ENCODE measurements at places on chromosomes 1 and 21.

- DNase-seq, result no peak
These were observed at the start of gene FTCD for GRCh38 chr21:46155514-46156377. Gene FTCD (minus strand): TSS chr21:46155579. CDS start chr21:46155523, 56 bp downstream.

- no peak for DNase-seq
These were observed 25.6 kb upstream of the ARHGEF16 start for GRCh38 chr1:3428899-3429298.

DNA sequence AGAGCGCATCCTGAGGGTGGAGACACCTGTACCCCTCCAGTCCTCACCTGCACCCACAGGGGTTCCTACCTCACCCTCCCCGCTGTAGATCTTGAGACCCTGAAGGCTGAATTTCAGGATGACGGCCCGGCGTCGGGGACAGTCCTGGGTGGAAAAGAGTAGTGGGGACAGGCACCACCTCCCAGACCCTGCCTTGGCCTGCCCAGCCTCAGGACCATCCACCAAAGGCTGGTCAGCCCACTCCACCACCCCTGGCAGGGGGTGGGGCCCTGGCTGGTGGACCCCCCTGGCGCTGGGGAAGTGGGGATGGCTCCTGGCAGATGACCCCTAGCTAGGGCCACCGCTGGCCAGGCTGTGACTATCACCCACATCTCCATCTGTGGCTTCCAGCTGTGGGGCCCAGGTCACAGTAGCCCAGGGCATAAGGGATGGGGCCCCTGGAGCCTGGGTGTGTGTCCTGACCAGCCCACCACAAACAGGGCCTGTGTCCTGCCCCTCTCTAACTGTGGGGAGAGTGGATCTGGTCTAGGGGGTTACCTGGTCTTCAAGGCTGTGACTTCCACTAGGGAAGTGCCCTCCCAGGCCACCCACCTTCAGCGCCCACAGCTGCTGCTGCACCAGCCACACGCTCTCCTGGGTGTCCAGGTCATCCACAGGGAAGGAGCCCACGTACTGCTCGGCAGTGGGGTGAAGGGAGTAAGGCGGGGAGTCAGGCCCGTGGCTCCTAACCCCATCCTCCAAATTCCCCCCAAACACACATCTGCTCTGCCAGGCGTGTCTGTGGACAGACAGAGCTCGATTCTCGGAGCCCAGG, 5.4 kb downstream of the SH2D5 start:
- DNase-seq, result no peak

DNA sequence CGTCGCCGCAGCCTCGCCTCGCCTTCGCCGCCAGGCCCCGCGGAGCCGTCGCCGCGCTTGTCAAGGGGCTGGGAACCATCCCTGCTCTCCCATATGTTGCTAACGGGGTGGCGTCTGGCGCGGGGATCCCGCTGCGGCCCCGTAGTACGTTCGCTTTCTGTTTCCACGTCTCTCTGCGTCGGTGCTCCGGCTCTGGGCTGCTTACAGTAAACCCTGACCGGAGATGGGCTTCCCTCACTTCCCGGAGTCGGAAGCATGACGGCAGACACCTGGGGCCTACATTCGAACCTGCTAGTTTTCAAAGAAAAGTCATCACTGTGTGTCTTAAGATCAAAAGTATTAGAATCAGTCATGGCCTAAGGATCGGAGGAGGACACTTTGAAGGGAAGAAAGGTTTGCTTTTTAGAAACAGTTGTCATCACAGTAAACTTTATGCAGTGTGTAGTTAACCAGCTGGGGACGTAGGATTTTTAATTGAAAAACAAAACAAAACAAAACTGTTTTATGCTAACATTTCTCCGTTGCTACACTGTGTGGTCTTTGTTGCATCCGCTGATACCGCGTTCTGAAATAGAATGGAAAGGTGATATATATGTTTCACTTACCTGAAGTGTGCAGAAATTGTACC, 69.0 kb downstream of the SLC35A3 start:
- peak; percentile 73 for DNase-seq

DNA sequence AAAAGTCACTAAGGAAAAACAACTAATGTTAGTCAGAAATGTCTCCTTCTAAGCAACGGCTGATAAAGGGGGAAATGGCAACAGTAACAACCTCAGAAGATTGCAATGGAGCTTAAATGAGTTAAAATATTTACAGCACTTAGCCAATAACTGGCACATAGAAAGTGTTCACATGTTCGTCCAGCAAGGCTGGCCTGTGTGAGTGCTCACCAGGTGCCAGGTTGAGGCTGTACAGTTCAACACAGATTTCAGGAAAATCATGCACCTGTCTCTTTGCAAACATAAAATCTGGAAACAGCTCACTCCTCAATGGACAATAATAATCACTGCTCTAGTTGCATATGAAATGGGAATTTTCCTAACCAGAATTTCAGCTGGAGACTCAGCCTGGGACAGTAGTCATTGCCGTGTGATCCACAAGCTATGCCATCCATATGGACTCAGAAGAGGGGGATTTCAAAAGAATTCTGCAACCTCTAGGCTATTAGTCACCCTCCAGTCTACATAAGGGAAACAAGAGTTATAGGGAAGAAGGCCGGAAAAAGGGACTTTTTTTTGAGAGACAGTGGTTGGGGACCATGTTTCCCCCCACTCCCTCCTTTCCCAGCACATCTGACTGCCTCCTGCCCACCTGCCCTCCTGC, 68.6 kb downstream of the SYDE2 start:
- no peak for DNase-seq

DNA sequence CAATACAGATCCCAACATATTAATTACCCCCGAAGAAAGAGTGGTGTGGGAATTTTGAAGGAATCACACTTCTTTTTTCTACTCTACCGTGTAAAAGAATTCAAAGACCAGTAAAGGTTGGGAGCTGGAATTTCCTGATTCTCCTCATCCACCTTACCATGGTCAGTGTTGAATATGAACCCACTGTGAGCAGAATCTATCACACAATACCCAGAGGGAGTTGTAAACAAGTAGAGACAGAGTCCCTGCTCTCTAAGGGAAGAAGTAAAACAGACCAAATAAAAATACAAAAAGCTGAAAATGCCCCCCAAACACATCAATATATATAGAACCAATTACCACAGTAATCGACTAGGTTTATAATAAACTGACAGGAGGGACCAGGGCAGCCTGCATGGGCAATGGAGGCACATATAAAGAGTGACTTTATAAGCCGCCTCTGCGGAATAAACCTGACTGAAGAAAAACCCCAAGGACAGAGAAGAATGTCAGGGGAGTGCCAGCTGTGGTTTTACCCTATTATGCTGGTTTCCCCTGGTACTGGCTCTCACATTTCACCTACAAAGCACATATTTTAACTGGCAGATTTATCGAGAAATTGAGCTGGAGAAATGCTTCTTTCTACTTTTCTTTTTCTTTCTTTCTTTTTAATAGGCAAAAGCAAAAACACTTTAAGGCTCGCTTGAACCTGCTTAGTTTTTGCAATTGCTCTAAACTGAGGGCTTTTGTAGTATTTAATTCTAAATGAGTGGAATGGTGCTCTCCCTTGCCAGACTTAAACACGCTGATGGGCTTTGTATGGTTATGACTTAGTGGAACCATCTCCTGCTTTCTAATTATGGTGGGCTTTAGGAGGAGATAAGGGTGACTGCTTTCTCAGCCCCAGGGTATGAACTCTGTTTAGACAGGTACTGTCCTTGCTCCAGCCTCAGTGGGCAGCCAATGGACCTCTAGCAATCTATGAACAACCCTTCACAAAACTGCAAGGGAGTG, 244.8 kb downstream of the ASTN1 start:
- no peak for DNase-seq

DNA sequence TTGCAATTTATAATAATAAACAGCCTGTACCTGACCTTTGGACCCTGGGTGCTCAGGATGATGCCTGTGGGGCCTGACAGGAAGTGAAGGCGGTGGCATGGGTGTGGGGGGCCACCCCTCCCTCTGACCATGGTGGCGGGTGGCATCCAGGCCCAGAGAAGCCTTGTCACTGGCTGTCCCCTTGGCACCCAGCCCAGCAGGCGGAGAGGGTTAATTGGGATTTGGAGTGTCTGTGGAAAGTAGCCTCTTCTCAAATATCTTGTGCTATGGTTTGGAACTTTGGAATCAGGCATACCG, 20.5 kb downstream of the SOX13 start:
- DNase-seq, result no peak

GRCh38 chr1:7690496-7691182, 80.5 kb upstream of the VAMP3 start:
- no peak for DNase-seq

DNA sequence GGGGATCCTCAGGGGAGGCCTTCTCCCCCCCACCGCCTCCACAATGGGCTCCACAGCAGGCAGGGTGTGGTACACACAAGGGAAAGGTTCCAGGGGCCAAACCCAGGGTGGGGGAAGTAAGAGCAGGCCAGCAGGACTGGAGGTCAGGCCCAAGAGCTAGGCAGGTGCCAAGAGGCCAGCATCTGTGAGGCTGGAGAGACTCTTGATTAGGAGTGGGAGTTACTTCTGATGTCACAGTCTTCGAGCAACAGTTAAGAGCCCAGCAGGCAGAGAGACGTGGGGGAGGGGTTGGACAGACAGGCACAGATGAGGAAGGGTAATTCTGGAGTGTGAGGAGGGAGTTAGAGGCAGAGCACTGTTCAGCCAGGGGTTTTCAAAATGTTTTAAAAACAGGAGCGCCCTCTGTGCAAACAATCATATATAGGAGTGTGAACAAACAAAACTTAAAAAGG, 55.8 kb downstream of the SLC9A1 start:
- no peak for DNase-seq

GRCh38 chr1:28115267-28115666, 26.9 kb upstream of the EYA3 start:
- DNase-seq, result no peak

DNA sequence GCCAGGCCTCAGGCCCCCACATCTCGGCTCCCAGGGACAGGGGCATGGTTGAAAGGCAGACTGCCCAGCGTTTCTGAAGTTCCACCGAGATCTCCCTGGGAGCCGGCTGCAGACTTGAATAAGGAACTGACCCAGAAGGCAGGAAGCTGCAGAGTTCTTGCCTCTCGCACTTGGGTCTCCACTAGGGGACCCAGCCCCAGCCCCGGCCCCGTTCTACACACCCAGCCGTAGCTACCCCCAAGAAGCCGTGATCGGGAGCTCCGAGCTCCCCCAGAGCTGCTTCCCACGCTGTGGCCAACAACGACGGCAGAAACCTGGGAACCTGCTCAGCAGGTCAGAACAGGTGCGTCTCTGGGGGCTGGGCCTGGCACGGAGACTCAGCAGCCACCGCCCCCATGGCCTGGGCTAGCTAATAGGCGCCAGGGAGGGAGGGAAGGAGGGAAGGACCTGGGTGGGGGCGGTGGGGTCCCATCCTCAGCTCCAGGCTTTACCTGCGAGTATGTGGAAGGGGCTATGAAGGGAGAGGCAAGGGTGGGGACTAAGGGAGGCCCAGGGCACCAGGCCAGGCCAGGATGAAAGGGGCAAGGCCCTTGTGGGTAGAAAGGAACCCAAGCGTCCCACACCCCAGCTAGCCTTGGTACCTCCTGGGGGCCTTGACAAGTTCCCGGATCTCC, at the start of gene NECTIN4:
NECTIN4 (minus strand) TSS at position 308 of the 674 bp plus-strand sequence; CDS start at position 46, 262 bp downstream.
- no peak for DNase-seq

- DNase-seq, result no peak
These were observed 26.3 kb upstream of the TINAGL1 start for GRCh38 chr1:31549809-31550620.

DNA sequence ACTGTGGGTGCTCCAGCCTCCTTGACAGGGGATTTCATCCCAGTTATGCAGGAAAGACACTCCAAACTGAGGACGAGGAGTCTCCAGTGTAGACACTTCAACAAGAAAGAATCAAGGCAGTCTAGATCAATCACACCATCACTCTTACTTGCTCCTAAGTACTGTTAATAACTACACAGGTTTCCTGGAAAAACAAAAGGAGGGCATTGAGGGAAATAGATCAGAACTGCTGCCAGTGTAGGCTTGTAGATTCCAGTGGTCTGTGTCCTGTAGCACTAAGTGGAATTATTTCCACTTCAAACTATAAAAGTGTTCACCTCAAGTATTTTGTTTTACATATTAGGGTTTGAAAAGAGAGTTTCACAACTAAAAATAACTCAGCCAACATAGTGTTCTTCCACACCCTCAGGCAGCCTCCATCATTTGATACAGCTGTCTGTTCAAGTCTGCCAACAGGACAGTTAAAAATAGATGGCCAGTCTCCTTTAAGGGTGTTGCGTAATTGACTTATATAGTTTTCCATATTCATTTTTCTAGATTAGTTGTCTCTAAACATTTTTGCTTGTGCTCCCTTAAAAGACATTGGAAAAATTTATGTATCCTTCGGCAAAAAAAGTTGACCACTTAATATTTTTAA, 32.0 kb upstream of the AGL start:
- no peak for DNase-seq

Measured in activated CD4-positive, CD25-positive, alpha-beta regulatory T cell treated with anti-CD3 and anti-CD28 coated beads, Interleukin-2, amount 50 U/mL, for 72 hours (primary cell).